NT2/D1 (cell line): ENCODE measurements at places on chromosomes 6 and 20.

GRCh38 chr6:15420959-15421438 lies 175.1 kb downstream of the JARID2 start:
- DNase-seq = no peak

GRCh38 chr6:112821476-112821875 lies 474.3 kb downstream of the RFPL4B start:
- DNase-seq = no peak

- no peak for DNase-seq
Observed at GRCh38 chr6:148869585-148869984, 122.8 kb downstream of the UST start.

GRCh38 chr20:1209447-1210387 lies 6.5 kb downstream of the C20orf202 start:
- DNase-seq = no peak

GRCh38 chr20:23082846-23083552 lies 3.1 kb downstream of the CD93 start:
- no peak for DNase-seq

GRCh38 chr6:14444295-14444972 lies 326.9 kb downstream of the CD83 start:
- DNase-seq = no peak

DNA sequence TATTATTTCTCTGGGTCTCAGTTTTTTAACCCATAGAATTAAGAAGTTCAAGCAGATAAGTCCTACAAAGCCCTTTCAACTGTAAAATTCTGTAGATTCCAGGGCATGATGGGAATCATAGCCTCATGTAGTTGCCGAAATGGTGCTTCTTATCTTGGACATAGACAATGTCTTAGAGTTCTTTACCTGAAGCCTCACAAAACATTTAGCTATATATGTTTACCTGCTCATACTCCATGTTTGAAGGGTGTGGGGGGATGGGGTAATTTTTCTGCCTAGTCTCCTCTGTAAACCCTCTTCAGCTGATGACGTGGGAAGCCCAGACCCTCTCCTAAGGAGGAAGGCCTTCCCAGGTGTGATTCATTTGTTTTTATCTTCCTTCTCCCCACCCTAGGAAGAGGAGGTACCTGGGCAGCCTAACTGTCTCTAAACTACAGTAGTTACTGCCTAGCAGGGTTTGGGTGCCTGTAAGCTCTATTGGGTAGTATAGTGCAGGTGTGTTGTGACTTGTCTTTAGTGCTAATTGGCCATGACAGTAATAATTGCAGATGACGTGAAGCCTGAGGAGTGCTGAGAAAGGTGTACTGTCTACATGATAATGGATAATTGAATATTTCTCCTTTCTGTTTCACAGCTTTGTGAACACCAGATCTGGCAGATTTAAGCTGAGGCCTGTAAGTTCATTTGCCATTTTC lies 230.8 kb downstream of the TFAP2B start:
- DNase-seq = no peak

- DNase-seq = no peak
Observed at GRCh38 chr6:90230548-90231215, 66.0 kb downstream of the BACH2 start.

- no peak for DNase-seq
Observed at GRCh38 chr20:272718-273117, 15.2 kb downstream of the DEFB132 start.

DNA sequence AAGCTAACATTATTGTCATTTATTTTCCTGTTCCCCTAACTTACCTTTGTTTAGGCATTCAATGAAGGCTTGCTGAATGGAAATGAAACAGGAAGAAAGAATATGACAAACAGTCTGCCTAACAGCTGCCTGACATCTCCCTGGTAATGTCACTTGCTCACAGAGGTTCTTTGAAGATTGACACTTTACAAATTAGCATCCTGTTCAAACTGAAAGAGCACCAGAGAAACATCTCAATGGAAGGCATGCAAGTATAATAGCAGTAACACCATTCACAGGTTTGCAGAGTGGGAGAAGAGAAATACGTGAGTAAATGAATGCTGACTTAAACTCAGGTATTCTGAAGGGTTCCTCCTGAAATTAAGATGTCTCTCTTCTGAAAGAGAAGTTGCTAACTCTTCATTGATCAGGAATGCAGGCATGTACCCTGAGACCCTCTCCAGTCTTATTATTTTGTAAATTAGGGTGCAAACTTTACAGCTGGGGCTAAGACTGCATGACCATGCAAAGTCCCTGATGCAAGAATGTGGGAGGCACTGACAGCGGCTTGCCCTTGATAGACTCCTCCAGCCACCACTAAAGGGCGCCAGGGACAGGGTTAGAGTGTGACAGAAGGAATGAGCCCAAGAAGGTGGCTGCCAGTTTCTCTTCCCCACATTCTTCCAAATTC lies 1.3 kb upstream of the SMLR1 start:
- peak; percentile 62 for DNase-seq

GRCh38 chr6:12024699-12025434 lies 12.8 kb downstream of the HIVEP1 start:
- no peak for DNase-seq

GRCh38 chr20:6007529-6008103 lies 46.2 kb downstream of the LRRN4 start:
- no peak for DNase-seq

DNA sequence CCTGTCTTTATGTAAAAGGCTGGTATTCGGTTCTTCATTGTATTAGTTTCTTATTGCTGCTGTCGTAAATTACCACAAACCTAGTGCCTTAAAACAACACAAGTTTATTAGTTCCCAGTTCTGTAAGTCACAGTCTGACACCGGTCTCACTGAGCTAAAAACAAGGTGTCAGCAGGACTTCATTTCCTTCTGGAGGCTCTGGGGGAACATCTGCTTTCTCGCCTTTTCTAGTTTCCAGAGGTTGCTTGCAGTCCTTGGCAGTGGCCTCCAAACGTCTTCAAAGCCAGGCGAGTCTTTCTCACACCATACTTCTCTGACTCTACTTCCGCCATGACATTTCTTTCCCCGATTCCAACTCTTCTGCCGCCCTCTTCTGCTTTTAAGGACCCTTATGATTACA lies 43.0 kb upstream of the ZFAND3 start:
- no peak for DNase-seq

- no peak for DNase-seq
Observed at GRCh38 chr6:13281686-13282085, 46.7 kb downstream of the TBC1D7 start.

- DNase-seq = no peak
Observed at GRCh38 chr6:157777344-157777743, 45.7 kb upstream of the SNX9 start.

DNA sequence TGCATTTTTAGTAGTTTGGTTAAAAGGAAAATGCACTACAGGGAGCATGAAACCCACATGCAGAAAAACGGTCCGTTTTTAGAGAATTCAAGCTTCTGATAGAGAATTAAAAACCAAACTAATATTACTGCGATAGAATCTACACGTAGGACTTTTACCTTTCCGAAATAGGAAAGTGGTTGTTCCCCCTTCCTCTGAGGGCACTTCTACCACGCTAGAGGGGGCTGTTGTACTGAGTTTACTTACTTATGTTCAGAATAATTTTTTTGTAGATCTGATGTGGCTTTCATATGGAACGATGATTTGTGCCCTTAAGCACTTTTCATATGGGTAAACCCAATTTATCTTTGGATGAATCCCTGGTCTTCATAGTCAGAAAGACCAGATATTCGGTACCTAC lies 264.3 kb upstream of the PLN start:
- no peak for DNase-seq

DNA sequence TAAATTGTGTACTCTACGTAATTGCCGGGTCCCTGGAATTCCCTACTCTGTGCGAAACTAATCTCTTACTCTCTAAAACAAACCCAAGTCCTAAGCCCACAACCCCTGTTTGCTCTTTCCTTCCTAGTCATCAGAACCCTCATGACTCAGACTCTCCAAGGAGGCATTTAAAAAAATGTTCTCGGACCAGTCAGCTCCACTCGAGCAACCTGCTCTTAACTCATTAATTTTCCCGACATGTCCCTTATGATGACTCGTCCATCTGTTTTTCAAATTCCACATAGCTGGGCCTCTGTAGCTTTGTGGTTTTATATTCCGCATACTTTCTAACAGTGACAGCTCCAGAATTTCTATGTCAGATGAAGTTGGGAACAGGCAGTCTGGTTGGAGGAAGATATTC lies 2.6 kb upstream of the MUC22 start:
- DNase-seq = no peak

DNA sequence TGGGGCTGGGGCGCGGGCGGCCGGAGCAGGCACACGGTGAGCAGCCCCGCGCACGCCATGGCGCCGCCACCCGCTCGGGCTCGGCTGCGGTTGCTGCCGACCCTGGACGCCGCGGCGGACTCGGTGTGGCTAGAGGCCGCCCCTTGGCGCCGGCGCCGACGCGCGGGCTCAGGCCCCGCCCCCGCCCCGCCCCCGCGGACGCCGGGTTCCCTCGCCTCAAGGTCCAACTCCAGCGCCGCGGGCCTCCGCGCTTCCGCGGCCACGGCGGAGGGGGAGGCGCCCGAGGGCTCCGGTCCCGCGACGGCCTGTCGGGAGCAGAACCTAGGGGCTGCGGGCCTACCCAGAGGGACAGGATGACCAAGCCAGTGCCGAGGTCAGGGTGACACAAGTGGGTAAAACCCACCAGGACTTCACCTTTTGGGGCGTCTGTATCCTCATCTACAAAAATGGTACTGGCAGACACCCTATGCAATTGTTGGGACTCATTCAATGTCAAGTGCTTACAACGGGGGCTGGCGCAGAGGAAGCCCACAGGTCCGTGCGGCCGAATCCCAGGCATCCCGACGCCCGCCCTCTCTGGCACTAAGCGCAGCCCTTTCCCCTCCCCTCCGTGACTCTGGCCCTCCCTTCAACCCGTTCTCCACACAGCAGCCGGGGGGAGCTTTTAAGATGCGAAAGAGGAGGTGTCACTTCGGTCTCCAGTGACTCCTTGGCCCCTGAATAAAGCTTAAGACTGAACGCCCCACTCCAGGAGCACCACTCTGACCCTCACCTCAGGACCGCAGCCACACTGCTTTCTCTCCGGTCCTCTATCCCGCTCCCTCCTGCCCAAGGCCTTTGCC lies at the start of gene NECAB3:
Gene NECAB3, minus strand, starts transcription at position 135 of the 842 bp plus-strand sequence. Its CDS starts 76 bp downstream, at position 59.
- no peak for DNase-seq
